Endothelial cell of umbilical vein (primary cell): ENCODE measurements at places on chromosomes 5 and 9. TPM values are rescaled to one million over a fixed set of nuclear protein-coding genes. Genes with fewer than 3 reads are reported as not detected.

DNA sequence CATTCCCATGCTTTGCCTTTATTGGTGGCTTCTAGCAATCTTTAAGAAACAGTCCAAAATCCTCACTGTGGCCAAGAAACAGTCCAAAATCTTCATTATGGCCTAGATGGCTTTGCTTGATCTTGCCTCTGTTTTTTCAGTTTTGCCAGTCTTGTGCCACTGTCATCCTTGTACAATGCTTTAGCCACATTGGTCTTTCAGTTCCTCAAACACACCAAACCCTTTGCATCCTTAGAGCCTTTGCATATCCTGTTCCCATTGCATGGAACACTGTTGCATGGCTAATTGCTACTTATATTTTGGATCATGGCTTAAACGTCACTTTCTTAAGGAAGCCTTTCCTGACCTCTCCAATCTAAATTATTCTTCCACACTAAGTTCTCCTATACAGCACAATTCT is 22.1 kb downstream of the MRRF start:
- DNase-seq, result no peak

DNA sequence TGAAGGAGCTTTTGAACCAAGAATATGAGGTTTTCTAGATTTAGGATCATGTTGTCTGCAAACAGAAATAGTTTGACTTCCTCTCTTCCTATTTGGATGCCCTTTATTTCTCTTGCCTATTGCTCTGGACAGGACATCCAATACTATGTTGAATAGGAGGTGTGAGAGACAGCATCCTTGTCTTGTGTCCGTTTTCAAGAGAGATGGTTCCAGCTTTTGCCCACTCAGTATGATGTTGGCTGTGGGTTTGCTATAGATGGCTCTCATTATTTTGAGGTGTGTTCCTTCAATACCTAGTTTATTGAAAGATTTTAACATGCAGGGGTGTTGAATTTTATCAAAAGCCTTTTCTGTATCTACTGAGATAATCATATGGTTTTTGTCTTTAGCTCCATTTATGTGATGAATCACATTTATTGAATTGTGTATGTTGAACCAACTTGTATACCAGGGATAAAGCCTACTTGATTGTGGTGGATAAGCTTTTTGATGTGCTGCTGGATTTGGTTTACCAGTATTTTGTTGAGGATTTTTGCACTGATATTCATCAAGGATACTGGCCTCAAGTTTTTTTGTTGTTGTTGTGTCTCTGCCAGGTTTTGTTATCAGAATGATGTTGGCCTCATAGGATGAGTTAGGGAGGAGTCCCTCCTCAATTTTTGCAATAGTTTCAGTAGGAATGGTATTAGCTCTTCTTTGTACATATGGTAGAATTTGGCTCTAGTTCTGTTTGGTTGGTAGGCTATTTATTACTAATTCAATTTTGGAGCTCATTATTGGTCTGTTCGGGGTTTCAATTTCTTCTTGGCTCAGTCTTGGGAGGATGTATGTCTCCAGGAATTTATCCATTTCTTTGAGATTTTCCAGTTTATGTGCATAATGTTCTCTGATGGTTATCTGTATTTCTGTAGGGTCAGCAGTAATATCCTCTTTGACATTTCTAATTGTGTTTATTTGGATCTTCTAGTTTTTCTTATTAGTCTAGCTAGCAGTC is 41.2 kb upstream of the IFNE start:
- DNase-seq, result no peak

- peak; percentile 28 for DNase-seq
Observed at GRCh38 chr5:36442796-36443195, 141.1 kb upstream of the RANBP3L start.

DNA sequence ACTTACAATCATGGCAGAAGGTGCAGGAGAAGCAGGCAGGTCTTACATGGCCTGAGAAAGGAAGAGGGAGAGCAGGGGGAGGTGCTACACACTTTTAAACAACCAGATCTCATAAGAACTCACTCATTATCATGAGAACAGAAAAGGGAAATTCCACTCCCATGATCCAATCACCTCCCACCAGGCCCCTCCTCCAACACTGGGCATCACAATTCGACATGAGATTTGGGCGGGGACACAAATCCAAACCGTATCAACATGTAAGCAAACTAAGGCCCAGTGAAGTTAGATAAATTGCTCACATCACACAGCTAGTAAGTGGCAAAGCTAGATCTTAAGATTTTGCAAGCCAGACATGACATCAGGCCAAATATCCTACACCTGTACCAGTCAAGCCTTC is 48.3 kb upstream of the RIC1 start:
- DNase-seq, result no peak

DNA sequence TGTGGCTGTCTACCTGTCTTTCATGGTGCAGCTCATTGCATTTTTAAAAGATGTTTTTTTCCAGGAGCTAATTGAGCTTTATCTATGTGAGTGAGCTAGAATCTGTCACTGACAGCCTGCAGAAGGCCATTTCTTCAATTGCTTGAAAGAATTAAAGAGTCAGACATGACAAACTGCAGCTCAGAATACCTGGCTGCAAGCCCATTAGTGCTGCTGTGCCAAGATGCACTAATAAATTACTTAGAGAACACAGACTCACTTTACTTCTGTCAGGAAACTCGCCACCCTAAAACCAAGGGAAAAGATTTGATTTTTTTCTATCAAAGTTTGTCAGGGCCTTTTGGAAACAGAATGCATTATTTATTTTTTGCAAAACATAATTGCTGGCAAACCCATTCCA is 368.3 kb downstream of the CAAP1 start:
- DNase-seq, result no peak

GRCh38 chr5:82661462-82661861 is 383.3 kb upstream of the RPS23 start:
- no peak for DNase-seq

GRCh38 chr5:139763930-139764791 is 31.4 kb upstream of the PSD2 start:
- no peak for DNase-seq

GRCh38 chr5:144032375-144032774 is 138.1 kb downstream of the YIPF5 start:
- no peak for DNase-seq

GRCh38 chr9:115134941-115135340 is 17.0 kb upstream of the TNC start:
- no peak for DNase-seq

GRCh38 chr5:36208786-36209185 is 32.9 kb downstream of the NADK2 start:
- DNase-seq, result no peak

GRCh38 chr9:109328978-109329637 is 8.2 kb upstream of the EPB41L4B start:
- DNase-seq, result no peak

- DNase-seq, result no peak
Observed at GRCh38 chr9:91458906-91459305, 35.3 kb upstream of the NFIL3 start.

DNA sequence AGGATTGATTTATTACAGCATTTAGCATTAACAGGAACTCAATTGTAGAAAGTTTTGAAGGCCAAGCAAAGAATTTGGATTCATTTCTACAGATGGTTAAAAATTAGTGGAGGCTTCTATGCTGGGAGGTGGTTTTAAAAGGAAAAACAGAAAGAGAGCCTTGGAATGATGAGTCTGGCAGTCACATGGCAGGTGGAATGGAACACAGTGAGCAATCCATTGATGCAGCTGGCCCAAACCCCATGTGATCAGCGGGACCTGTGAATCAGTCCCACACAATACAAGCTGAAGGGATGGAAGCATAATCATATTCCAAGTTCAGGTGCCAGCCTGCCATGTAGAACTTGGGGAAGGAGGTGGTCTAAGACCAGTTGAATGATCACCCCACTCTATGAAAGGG is 147.9 kb downstream of the PIP5K1B start:
- no peak for DNase-seq

- DNase-seq, result no peak
Observed at GRCh38 chr9:101455656-101456240, 20.2 kb upstream of the ALDOB start.

DNA sequence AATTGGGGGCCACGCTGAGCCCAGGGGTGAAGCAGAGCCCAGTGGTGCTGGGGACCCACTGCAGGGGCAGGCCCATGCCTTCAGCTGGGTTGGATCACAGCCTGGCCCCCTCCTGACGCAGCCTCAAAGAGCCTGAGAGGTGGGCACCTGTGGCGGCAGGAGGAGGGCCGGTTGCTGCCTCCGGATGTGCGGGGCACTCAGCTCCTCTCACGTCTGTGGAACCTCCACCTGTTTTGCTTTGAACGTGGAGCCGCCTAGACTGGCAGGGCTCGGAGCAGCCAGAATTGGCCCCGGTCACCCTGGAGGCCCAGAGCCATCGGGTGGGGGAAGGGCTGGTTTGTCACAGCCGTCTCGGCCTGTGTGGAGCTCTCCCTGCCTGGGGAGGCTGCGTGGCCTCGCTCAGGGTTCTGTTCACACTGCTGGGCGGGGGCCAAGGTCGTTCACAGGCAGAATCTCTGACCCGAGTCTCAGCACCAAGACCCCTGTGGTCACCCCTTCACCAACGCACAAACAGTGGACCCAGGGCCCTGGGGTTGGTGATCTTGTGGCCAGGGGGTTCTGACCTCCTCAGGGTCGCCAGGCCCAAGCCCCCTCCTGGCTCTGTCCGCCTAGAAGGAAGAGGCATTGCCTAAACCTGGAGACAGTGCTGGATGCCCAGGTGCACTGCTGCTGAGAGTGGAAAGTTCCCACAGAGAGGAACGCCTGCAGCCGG is 9.2 kb upstream of the SLC9A3 start:
- no peak for DNase-seq

DNA sequence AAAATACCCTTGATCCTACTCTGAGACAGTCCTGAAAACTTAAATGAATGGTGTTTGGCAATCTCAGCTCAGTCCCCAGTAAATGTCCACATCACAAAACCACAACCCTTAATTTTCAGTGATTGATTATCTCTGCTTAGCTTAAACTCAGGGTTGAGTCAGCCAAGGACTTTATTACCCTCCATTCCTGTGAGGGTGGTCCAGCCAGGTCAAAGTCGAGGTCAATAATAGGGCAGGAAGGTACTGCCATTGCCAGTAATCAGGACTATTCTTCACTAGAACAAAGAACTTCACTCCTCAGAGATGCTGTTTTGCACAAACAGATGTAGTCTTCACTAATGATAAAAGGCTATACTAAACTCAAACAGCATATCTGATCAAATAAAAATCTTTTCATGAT is 499.4 kb downstream of the ISL1 start:
- DNase-seq, result no peak

- no peak for DNase-seq
Observed at GRCh38 chr5:6805841-6806240, 92.6 kb downstream of the TENT4A start.

DNA sequence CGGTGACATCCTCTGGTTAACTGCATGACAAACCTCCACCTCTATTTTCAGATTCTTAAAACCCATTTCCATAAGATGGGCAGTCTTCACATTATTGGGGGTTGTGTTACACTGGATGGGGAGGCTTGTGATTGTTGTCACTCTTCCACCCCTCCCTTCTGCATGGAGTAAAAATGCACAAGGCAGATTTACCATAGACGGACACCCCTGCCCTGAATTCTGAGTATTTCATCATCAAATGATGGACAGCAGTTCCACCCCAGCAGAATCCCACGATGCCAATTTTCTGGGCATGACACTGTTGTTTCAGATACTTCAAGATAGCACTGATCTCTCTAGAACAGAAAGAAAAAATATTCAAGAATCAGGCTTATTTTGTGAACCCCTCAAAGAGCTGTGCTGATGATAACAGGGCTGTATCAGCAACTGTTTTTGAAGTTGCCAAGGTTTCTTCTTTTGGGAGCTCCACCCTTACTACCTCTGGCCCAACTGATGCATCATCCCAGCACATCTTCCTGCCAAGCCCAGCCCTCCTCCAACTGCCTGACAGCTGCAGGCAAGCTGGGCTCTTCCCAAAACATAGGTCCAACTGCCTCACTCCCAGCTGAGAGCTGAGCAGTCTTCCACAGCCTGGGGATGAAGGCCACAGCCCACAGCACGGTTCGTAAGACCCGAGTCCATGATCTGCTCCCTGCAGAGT is 21.4 kb downstream of the CMBL start:
- DNase-seq, result no peak

- no peak for DNase-seq
Observed at GRCh38 chr9:126397056-126397455, 70.4 kb downstream of the MVB12B start.

DNA sequence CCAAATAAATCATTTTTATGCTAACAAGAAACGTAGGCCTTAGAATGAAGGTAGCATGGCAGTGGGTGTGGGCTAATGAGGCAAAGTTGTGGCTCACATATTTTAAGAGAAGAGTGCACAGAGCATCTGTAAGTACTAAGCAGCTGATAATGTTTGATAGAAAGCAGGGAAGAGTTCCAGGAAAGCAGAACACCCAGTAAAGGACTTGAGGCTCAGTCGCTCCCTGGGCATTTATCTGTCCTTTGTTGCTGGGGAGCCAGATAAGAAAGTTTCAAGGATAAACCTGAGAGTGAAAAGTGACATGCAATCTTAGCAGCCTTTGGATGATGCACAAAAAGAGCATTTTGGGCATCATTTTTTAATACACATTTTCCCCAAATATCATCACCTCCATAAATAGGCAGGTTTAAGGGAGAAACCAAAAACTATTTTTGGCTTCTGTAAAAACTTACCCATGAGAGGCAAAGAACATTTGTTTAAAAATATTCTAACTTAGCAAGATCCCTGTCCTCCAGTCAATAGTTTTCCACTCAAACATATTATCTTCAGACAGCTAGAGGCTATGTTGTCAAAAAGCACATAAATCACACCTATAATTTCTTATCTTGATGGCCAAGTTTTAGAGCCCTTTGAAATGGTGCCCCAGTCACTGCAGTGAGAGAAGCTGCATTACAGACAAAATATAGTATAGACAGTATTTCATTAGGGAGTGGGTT is 3.4 kb downstream of the FREM1 start:
- no peak for DNase-seq

- DNase-seq, result no peak
Observed at GRCh38 chr5:36242534-36243485, 1.1 kb upstream of the NADK2 start.

GRCh38 chr5:91219091-91219802 is 163.9 kb downstream of the ARRDC3 start:
- DNase-seq, result no peak

The LHX2 gene
- not detected in 2 replicates for total RNA-seq

The C5orf52 gene
- not detected in 2 replicates for total RNA-seq

The OMD gene
- total RNA-seq, result not detected in 2 replicates

The FGF1 gene
- total RNA-seq, result not detected in 2 replicates

The TMEM232 gene
- total RNA-seq, result 0.37 and 0.38 TPM in 2 replicates

The SLC36A3 gene
- not detected in 2 replicates for total RNA-seq

The ACSL6 gene
- not detected in 2 replicates for total RNA-seq

The SLC6A18 gene
- not detected in 2 replicates for total RNA-seq

The PIP5K1B gene
- total RNA-seq, result 0.27 TPM in 1 of 2 replicates, not detected in the other

The DMGDH gene
- not detected in 2 replicates for total RNA-seq

The S1PR3 gene
- total RNA-seq, result 18.9 and 25.8 TPM in 2 replicates

The NPDC1 gene
- 157 and 181 TPM in 2 replicates for total RNA-seq
